Suppressor macrophage treated with lipopolysaccharide for 4 hours (primary cell): ENCODE measurements at places on chromosomes 1 and 21.

- DNase-seq = no peak
These were observed 8.3 kb upstream of the LGALS8 start for GRCh38 chr1:236515443-236515958.

- DNase-seq = no peak
These were observed 9.6 kb downstream of the FCRL5 start for GRCh38 chr1:157542676-157543075.

DNA sequence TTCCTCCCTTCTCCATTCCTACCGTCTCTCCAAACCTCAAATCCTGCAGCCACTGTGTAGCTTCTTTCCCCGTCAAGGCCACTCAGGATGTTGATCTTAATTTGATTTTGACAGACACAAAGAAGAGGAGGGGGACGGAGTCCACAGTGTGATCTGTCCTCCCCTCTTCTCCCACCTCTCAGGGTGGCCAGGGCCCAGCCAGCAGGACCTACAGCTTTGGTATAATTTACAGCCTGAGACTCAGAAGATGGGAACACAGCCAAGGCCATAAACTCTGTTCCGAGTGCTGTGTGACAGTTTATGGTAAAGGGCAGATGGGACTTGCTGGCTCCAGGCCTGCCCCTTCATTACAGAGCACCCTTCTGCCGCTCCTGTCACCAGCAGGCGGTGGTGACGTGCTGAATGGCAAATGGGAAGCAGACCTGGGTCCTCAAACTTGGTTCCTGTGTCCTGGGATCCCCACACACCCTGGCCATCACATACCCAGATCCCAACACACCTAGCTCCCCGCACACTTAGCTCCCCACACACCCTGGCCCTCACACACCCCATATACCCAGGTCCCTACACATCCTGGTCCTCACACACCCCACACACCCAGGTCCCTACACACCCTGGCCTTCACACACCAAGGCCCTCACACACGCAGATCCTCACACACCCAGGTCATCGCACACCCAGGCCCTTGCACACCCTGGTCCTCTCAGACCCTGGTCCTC, 71.6 kb downstream of the CD2 start:
- DNase-seq = no peak

DNA sequence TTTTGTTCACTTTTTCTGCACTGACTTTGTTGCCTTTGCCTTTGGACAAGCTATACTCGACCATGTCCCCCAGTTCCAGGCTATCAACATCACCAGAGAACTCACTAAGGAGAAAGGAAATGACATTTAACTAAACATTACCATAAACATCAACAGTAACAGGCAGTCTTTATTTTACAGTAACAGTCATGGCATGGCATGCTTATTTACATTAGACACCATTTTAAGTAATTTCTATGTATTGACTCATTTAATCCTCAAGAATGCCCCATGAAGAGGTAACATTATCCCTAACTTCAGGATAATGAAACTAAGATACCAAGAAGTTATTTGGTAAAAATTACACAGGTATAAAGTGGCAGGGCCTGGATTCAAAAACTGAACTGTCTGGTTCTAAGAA, 8.7 kb upstream of the NRAS start:
- DNase-seq = no peak

GRCh38 chr1:7406641-7407543, 364.2 kb upstream of the VAMP3 start:
- DNase-seq = no peak

DNA sequence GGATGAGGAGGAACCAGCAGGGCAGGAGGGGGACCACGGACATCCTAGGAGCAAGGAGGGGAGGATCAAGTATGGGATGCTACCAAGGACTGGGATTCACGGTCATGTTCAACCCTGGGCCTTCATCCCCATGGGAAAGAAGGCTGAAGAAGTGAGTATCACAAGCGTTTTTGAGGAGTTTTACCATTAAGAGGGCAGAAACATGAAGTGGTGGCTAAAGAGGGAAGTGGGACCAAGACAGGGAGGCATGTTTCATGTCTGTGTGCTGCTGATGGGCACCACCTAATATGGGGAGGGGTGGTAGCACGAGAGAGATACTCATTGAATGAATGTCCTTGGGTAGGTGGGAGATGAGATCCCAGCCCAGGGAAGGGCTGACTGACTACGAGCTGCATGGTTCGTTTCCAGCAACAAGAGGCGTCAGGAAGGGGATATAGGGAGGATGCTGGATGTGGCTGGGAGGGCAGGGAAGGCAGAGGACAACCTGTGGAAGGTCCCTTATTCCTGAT, 11.3 kb upstream of the LSS start:
- no peak for DNase-seq

- DNase-seq = peak; percentile 70
These were observed 42.4 kb upstream of the COA6 start for GRCh38 chr1:234330843-234331215.

DNA sequence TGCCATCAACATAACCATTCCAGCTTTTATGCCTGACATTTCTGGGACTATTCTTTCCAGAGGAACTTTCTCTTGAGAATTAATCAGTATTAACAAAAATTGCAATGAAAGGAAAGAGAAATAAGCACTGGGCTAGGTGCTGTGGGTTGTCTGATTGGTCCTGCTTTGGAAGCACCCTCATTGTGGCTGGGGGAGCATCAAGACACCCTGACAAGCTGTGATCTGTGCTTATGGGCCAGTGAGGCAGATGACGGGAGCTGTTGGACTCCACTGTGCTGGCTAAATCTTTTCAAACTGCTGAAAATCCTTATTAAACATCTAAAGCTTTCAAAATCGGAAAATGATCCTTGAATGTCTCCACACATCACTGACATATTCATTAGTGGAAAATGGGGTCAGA, 20.0 kb downstream of the UBASH3A start:
- no peak for DNase-seq

DNA sequence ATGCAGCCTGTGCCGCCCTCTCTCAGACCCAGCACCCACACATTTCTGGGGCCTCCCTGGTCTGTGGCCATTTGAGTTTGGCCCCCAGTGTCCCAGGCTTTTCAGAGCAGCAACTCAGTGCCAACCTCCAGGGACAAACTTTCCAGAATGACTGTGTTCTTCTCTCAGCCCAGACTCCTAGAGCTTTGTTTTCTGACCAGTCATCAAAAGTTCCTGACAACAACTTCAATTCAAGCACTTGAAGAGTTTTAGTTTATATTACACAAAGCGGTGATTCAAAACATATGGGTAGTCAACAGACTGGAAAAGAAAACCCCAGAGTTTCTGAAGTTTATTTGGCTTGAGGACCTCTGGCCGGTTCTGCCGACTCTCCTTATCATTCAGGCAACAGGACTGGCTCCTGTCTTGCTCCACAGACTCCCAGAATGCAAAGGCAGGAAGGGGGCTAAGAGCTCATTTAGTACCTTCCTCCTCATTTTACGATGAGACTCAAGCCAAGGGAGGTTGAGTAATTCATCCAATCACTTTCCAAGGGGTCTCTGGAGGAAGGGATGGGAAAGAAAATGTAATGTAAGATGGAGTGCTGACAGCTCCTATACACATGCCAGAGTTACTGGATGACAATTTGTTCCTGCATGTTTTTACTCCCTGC, 27.0 kb upstream of the TIAM1 start:
- DNase-seq = no peak

- DNase-seq = no peak
These were observed 513.6 kb downstream of the USP25 start for GRCh38 chr21:16243396-16243795.
